ENCODE measurements at places on chromosomes 4 and X.

GRCh38 chrX:80879916-80880315 is 70.2 kb upstream of the BRWD3 start:
- no peak for DNase-seq

GRCh38 chr4:78565971-78566372 is 14.4 kb downstream of the ANXA3 start:
- DNase-seq: no peak

- no peak for DNase-seq
Observed at GRCh38 chr4:88276952-88277710, 7.2 kb downstream of the PPM1K start.

DNA sequence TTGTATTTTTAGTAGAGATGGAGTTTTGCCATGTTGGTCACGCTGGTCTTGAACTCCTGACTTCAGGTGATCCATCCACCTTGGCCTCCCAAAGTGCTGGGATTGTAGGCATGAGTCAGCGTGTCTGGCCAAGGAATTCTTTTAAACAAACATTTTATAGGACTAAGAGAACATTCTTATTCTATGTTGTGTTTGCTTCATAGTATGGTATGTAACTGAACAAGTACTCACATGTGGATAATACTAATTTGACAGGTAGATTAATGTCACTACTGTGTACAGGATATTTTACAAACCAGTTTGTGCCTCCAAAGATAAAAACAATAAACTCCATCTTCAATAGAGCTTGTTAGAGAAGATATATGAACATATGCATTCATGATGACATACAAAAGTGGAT is 1353.4 kb downstream of the PCDH7 start:
- DNase-seq: no peak

DNA sequence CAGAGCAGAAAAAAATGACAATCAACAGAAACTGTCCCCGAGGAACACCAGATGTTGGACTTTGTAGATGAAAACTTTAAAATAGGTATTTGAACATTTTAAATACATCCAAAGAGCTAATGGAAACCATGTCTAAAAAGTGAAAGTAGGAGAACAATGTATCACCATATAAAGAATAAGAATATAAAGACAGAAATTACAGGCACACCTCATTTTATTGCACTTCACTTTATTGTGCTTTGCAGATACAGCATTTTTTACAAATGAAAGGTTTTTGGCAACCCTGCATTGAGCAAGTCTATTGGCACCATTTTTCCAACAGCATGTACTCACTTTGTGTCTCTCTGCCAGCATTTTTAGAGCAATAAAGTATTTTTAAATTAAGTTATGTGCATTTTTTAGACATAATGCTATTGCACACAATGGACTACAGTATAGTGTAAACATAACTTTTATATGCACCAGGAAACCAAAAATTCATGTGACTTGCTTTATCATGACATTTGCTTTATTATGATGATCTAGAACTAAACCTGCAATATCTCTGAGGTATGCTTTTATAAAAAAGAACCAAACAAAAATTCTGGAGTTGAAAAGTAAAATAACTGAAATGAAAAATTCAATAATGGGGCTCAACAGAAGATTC is 212.4 kb upstream of the CASK start:
- DNase-seq: no peak

DNA sequence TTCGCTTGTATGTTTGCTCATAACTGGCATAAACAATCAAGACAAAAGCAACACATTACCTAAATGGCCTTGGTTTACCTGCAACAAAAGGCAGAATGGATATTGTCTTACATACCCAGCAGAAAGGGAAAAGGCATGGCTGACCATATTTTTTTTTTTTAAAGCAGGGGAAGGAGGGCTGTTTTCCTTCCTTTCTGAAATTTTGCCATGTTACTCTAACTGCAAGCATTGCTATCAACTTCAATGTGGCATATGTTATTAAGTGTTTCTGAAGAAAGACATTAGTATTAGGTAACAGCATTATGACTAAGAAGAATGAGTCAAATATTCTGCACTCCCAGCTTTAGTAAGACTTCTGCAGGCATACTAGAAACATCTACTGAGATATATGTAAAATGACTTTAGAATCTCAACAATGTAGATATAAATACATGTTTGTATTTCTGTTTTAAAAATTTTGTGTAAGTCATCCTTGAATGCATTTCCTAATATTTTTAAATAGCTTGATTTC is 512.6 kb upstream of the FAM241A start:
- no peak for DNase-seq

DNA sequence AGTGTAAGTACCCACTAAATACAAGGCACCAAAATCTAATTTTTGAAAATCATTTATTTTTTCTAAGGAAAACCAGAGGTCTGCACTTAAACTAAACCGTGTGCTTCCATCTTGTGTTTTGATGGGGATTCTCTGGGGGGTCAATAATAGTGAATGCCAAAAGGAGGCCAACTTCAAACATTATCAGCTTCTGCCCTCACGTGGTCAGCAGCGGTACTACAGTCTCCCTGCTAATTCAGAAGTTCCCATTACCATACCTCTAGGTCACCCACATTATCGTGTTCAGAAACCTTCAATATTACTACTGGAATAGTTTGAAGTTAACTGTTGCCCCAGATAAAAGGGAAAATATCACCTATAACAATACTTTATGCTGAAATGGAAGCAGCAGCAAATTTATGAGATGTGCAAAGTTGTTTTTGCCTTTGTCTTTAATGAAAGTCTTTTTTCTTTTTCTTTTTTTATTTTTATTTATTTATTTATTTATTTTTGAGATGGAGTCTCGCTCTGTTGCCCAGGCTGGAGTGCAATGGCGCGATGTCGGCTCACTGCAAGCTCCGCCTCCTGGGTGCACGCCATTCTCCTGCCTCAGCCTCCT is 17.3 kb downstream of the CTPS2 start:
- DNase-seq: peak; percentile 66

GRCh38 chr4:1367230-1367935 is 20.4 kb downstream of the UVSSA start:
- DNase-seq: no peak

DNA sequence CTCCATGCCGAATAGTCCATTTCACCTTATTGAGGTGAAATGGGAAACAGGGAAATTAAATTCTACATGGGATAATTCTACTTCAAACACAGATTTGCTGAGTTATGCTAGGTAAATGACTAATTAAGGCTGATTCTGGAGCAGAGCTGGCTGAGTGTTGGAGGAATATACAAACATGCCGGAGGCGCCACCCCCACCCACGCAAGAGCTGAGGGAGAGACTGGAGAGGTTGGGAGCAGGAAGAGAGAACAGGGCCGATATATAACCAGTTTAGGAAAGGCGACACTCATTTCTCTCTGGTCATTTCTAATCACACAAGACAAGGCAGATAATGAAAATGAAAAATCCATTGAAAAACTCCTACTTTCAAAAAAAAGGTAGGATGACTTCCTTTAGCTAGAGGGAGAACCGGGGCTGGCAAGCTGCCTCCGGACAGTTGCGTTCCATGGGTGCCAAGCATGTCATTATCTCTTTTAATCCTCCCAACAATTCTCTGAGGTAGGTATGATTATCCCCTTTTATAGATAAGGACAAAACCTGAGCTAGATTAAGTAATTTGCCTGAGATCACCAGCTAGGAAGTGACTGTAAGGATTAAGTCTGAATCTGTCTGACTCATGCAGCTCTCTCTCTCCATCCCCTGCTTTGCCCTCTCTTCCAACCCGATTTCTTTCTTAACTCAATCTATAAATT is 27.6 kb upstream of the CFAP299 start:
- no peak for DNase-seq

DNA sequence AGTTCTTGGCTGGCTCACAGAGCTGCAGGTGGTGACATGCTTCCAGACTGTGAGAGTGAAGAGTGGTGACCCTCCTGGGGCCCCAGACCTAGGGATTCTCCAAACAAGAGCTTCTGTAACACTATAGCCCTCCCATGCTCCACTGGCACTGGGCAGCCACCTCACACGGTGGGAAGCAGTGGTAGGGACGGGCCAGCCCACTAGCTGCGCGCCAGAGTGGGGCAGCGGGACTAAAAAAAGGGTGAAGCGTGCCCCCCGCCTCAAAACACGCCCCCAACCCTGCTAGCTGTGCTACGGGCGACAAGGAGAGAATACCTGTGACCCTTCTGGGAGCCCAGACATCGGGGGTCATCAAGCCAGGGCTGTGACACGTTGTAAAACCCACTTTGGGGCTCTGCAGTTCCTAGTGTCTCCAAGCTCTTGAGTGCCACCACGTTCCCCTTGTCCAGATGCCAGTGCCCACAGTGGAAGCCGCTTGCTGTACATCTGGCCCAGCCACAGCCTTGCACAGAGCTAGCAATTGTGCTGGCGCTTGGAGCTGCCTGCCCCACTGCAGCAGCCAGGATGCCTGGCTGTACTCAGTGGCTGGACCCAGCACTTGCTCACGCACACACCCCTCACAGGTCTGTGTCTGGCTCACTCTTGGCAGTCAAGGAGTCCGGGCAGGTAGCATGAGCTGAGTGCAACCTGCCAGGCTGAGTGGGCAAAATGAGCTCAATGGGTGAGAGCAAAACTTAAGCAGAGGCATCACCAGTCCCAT is 100.0 kb downstream of the DCAF12L2 start:
- no peak for DNase-seq

DNA sequence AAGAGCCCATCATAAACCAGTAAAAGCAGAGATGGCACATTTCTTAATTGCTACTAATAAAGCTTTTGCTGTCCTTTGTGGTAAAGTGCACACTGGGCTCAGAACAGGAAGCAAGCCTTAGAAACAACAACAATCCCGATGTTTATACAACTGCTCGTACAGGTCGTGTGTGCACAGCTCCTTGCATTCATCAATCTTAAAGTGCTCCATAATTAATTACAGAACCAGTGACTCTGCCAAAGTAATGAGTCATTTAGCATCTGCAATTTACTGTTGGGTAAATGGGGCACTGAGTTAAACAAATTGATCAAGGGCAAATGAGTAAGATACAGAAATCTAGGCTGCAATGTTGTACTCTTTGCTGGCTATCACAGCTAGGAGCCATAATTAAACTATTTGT is 61.3 kb upstream of the TXK start:
- DNase-seq: no peak
